ENCODE measurements at places on chromosomes 7 and 10. TPM values are rescaled to one million over a fixed set of nuclear protein-coding genes. Genes with fewer than 3 reads are reported as not detected.

The COL26A1 gene
- not detected for total RNA-seq

The WDR86 gene
- total RNA-seq = not detected

The PRSS37 gene
- total RNA-seq = not detected

The HHEX gene
- total RNA-seq = 4.4 TPM

The FAM25G gene
- total RNA-seq = not detected

The TBX20 gene
- 0.36 TPM for total RNA-seq

The GRM3 gene
- not detected for total RNA-seq

The SPAM1 gene
- not detected for total RNA-seq

The SVOPL gene
- not detected for total RNA-seq

The CRYGN gene
- not detected for total RNA-seq

The ANKRD2 gene
- 0.36 TPM for total RNA-seq

The PPP1R9A gene
- total RNA-seq = not detected

The BPGM gene
- 32.8 TPM for total RNA-seq

The HOGA1 gene
- 0.36 TPM for total RNA-seq

The TMEM196 gene
- total RNA-seq = not detected

The CALHM1 gene
- total RNA-seq = not detected

The MMP21 gene
- total RNA-seq = not detected

The CNNM1 gene
- total RNA-seq = 0.28 TPM

The PON1 gene
- not detected for total RNA-seq

The SFTPD gene
- not detected for total RNA-seq

The TRPV5 gene
- total RNA-seq = not detected

The OPN1SW gene
- total RNA-seq = not detected

The SPDYE5 gene
- total RNA-seq = not detected

The GSAP gene
- 1.9 TPM for total RNA-seq

Data from IMR-90 (cell line).